ENCODE measurements at places on chromosomes 7 and 10. TPM values are rescaled to one million over a fixed set of nuclear protein-coding genes. Genes with fewer than 3 reads are reported as not detected.

IFIT1 gene
- total RNA-seq = 1.7 TPM

ICA1 gene
- 2.1 TPM for total RNA-seq

SPOCK2 gene
- 558 TPM for total RNA-seq

ANKRD30A gene
- total RNA-seq = not detected

PON1 gene
- total RNA-seq = 0.73 TPM

GRCh38 chr10:132443983-132444876 lies 47.2 kb downstream of the PWWP2B start:
- peak overlapping the region; percentile 63 for H3K27ac ChIP-seq
- H3K4me3 ChIP-seq = no peak overlapping the region
- no peaks in the 10 kb centered on the region for H3K36me3 ChIP-seq

- H3K36me3 ChIP-seq = no peaks in the 10 kb centered on the region
- no peak for DNase-seq
- H3K4me3 ChIP-seq = no peak overlapping the region
- no peak overlapping the region for H3K27ac ChIP-seq
- H3K4me1 ChIP-seq = no peaks in the 10 kb centered on the region
Measured at GRCh38 chr10:122164023-122164601, 107.0 kb upstream of the BTBD16 start.

DNA sequence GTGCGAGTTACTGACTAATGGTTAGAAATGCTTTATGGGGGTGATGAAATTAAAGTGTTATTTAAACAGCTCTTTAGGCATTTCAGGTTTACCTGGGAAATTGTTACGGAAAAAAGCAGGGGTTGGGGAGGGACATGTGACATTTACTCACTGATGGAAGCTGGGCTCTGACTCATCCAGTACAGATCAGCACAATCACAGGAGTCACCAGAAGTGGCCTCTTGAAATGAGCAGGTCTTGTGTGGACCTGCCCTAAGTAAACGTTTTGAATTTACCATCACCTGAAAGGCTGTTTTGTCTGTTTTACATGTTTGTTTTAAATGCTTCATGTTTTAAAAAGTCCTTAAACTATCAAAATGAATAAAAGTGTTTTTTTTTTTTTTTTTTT lies 2.3 kb downstream of the GLRX3 start:
- peaks cover 15% of the 10 kb centered on the region for H3K27me3 ChIP-seq
- peak overlapping the region; percentile 25 for H3K4me3 ChIP-seq
- H3K27ac ChIP-seq = no peak overlapping the region
- no peak for DNase-seq
- peaks cover 3% of the 10 kb centered on the region for H3K36me3 ChIP-seq
- peaks cover 48% of the 10 kb centered on the region for H3K4me1 ChIP-seq

- no peak for DNase-seq
- H3K27ac ChIP-seq = no peak overlapping the region
- H3K4me1 ChIP-seq = no peaks in the 10 kb centered on the region
- H3K27me3 ChIP-seq = no peaks in the 10 kb centered on the region
Measured at GRCh38 chr10:112835944-112836451, 114.0 kb upstream of the TCF7L2 start.

DNA sequence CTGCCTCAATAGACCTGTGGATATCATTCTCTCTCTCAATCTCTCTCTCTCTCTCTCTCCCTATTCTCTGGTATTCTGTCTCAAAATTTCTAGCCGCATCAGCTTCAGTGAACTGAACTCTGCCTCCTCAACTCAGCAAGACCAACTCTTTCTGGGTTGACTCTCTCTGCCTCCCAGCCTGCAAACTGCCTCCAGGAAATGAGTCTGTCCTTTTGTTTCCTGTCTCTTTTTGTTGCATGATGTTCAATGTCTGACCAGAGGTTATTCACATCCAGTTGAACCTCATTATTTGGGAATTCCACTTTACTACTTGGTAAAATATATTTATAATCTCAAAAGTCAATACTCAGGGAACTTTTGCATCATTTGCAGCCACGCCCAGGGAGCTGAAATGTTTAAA lies 682.7 kb upstream of the FZD8 start:
- H3K4me3 ChIP-seq = no peak overlapping the region
- no peak overlapping the region for H3K27ac ChIP-seq
- H3K36me3 ChIP-seq = no peaks in the 10 kb centered on the region

DNA sequence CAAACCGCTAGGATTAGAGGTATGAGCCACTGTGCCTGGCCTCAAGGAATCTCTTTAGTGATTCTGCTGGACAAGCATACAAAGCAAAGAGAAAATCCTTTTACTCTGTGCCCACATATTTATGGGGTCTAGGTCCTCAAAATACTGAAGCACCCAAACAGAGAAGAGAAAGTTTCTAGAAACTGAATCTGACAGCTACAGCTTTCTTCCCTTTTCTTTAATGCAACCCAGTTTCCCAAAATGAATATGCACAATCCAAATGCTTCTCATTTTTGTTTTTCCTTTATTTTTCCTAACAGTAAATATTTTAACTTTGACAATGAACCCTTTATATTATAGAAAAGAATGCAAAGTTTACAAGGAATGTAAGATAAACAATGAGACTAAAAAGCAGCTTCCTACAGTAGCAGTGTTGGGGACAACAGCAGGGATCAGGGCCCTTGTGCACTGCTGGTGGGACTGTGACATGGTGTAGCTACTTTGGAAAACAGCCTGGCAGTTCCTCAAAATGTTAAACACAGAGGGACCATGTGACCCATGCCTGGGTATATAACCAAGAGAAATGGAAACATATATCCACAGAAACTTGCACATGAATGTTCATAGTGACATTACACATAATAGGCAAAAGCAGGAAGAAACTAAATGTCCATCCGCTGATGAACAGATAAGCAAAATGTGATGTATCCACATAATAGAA lies 325.2 kb downstream of the PRPF18 start:
- no peaks in the 10 kb centered on the region for H3K36me3 ChIP-seq
- no peak for DNase-seq
- H3K27ac ChIP-seq = no peak overlapping the region
- no peaks in the 10 kb centered on the region for H3K27me3 ChIP-seq
- H3K4me3 ChIP-seq = no peak overlapping the region
- no peaks in the 10 kb centered on the region for H3K4me1 ChIP-seq

GRCh38 chr10:42755028-42755451 lies 27.6 kb upstream of the BMS1 start:
- DNase-seq = no peak
- H3K27me3 ChIP-seq = peaks cover 6% of the 10 kb centered on the region
- no peaks in the 10 kb centered on the region for H3K36me3 ChIP-seq
- no peaks in the 10 kb centered on the region for H3K4me1 ChIP-seq
- H3K4me3 ChIP-seq = no peak overlapping the region

DNA sequence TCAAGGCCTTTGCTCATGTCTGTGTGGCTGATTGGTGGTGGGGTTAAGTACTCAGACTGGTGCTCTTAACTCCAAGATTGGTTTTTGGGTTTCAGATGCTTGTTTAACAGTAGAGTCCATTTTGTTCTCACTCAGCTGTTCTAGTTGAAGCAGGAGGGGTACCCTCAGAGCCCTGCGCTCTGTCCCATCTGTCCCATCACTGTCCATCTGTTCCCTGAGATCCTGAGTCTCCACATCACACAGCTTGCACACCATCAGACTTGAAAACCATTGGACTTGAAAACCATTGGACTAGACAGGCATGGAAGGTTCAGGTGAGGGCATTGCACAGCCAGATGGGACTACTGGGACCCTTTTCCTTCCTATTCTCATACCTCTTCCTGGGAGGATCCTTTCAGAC lies 39.3 kb downstream of the TMEM178B start:
- DNase-seq = no peak
- H3K4me1 ChIP-seq = no peaks in the 10 kb centered on the region
- H3K27me3 ChIP-seq = peaks cover 3% of the 10 kb centered on the region
- no peaks in the 10 kb centered on the region for H3K36me3 ChIP-seq
- no peak overlapping the region for H3K4me3 ChIP-seq

DNA sequence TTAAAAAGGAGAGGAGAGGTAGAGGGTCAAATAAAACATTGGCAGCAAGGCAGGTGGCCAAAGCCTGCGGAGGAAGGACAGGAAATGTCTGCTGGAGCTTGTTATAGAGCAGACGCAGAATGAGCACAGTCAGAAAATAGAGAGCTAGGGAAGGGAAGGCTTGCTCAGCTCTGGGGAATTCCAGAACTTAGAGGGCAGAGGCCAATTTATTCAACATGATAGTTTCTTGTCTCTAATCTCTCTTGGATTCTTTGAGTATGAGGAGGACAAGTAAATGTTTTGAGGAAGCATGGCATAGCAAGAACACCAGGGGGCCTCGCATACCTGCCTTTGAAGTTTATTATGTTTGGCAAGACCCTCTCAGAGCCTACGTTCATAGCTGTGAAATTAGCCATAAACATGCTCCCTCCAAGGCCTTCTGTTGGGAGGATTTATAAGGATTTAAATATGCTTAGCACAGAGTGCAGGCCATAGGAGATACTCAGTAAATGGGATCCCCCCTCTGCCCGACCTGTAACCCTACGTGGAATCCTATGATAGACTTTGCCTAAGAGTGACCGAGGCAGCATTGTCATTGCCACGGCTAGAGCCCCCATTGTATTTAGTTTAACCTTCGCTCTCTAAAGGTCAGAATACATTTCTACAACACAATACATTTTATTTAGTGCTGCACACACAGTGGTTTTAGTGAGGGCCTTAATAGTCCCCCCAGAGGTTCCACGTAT lies 293.9 kb downstream of the CCDC3 start:
- H3K27ac ChIP-seq = no peak overlapping the region
- H3K4me1 ChIP-seq = no peaks in the 10 kb centered on the region
- DNase-seq = no peak
- H3K4me3 ChIP-seq = no peak overlapping the region
- no peaks in the 10 kb centered on the region for H3K36me3 ChIP-seq

DNA sequence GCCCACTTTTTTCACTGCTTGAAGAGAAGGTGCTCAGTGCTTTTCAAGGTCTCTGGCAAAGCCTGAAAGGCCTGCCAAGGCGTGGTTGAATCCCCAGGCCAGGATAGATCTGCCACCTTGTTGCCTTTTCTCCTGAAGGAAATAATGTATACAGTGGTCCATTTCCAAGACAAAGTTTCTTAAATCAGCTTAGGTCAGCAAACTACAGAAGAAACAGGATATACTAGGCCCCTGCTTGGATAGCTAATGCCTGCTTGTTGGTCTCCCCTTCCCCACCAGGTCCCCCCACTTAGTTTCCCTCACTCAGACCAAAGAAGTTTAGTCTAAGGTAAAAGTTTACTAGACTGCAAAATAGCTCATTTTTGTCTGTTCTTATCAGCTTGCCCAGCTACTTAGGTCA lies 19.9 kb downstream of the COL17A1 start:
- H3K27me3 ChIP-seq = no peaks in the 10 kb centered on the region
- no peaks in the 10 kb centered on the region for H3K36me3 ChIP-seq
- H3K4me3 ChIP-seq = no peak overlapping the region

DNA sequence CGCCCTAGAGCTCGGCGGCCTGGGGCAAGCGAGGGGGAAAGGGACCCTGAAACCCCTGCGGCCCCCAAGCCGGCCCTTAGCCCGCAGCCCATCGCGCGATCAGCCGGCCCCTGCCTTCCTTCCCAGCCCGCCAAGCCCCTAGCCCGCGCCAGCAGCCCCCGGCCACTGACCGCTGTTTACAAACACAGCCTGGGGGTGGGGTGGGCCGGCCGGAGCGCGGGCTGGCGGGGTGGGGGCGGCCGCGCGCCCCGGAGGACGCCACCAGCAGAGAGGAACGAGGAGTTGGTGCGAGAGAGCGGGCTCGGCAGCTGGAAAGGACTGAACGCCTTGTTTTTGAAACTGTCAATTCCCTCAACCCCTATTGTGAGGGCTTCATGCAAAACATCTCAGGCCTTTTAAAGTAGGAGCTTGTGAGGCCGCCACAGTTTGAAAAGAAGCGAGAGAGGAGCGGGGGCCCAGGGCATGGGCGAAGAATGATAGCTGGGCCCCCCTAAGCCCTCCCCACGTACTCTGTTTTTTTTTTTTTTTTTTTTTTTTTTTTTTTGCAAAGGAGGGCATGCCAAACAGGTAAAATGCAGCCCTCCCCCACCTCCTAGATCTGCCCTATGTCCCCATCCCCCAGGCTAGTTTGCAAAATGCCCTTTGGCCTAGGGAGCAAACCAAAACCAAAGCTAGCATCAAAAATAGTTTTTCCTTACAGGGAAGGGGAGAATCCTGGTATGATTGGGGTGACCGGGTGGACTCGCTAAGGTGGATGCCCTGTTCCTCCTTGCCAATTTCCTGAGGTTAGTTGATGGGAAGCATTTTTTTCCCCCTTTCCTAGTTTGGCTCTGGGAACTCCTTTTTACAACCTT lies 15.0 kb downstream of the SKIDA1 start:
- DNase-seq = no peak
- peaks cover 38% of the 10 kb centered on the region for H3K27me3 ChIP-seq
- H3K4me1 ChIP-seq = peaks cover 2% of the 10 kb centered on the region

GRCh38 chr7:130360518-130360917 lies 15.9 kb downstream of the CPA5 start:
- H3K4me1 ChIP-seq = no peaks in the 10 kb centered on the region
- no peak for DNase-seq
- no peak overlapping the region for H3K4me3 ChIP-seq
- H3K36me3 ChIP-seq = peaks cover 4% of the 10 kb centered on the region
- H3K27me3 ChIP-seq = no peaks in the 10 kb centered on the region

DNA sequence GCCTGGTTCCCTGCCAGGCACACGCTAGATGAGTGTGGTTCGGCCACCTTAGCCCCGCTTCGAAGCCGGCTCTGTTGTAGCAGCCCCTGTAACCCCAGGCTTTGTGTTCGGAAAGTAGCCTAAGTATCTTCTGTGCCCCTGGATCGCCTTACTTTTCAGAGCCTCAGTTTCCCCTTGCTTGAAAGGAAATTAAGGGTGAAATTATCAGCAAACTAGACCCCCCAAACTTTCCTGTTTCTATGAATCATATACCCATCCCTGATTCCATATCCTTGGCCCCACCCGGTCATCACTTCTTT lies 312 bp downstream of the PDCD11 start:
- H3K27ac ChIP-seq = peak overlapping the region; percentile 50
- peaks cover 23% of the 10 kb centered on the region for H3K4me1 ChIP-seq
- no peak for DNase-seq
- H3K36me3 ChIP-seq = peaks cover 4% of the 10 kb centered on the region
- no peaks in the 10 kb centered on the region for H3K27me3 ChIP-seq
- peak overlapping the region; percentile 95 for H3K4me3 ChIP-seq
